ENCODE measurements at places on chromosomes 5 and 9. TPM values are rescaled to one million over a fixed set of nuclear protein-coding genes. Genes with fewer than 3 reads are reported as not detected.

NR5A1 gene
- total RNA-seq, result not detected

ZDHHC11 gene
- total RNA-seq, result 10.8 TPM

ARID3C gene
- not detected for total RNA-seq

PKD2L2 gene
- total RNA-seq, result not detected

ADGRV1 gene
- 1.4 TPM for total RNA-seq

PCDHGC5 gene
- total RNA-seq, result 1.4 TPM

SARDH gene
- 0.63 TPM for total RNA-seq

C5orf52 gene
- total RNA-seq, result not detected

ASPN gene
- total RNA-seq, result 3.9 TPM

PDCD1LG2 gene
- 2.2 TPM for total RNA-seq

ACTBL2 gene
- not detected for total RNA-seq

GRCh38 chr9:86830356-86830755 is 117.0 kb downstream of the GAS1 start:
- no peak for DNase-seq

- DNase-seq, result no peak
Measured at GRCh38 chr5:127980843-127981242, 102.7 kb upstream of the SLC12A2 start.

DNA sequence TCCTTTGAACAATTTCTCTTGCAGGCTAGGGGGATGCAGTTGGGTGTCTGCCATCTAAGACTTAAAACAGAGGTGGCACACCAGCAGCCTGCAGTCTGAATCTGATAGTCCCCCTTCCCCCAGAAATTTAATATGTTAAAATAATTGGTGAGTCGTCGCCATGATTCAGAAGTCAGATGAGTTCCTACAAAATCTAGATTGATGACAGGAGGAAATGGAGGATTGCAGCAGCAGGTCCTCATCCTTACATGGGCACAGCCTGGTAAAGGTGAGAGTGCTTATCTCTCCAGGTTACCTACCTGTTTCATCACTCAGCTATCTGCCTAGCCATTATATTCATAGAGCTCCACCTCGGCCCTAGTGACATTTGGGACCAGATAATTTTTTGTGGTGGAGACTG is 112.3 kb downstream of the PCSK1 start:
- no peak for DNase-seq

DNA sequence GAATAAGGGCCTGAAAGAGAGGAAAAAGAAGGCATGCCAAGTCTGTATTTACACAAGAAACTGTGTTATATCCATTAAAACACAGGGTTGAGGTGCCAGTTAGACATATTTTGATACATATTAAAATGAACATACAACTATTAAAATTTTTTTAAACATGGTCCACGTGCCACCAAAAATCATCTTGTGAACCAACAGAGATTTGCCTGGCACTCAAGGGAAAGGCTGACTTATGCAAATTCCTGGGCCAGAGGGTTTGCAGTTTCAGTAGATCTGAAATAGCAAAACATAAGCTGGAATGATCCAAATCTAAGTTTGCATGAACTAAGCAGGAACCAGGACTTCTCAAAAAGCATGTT is 168.7 kb downstream of the SLIT3 start:
- no peak for DNase-seq

DNA sequence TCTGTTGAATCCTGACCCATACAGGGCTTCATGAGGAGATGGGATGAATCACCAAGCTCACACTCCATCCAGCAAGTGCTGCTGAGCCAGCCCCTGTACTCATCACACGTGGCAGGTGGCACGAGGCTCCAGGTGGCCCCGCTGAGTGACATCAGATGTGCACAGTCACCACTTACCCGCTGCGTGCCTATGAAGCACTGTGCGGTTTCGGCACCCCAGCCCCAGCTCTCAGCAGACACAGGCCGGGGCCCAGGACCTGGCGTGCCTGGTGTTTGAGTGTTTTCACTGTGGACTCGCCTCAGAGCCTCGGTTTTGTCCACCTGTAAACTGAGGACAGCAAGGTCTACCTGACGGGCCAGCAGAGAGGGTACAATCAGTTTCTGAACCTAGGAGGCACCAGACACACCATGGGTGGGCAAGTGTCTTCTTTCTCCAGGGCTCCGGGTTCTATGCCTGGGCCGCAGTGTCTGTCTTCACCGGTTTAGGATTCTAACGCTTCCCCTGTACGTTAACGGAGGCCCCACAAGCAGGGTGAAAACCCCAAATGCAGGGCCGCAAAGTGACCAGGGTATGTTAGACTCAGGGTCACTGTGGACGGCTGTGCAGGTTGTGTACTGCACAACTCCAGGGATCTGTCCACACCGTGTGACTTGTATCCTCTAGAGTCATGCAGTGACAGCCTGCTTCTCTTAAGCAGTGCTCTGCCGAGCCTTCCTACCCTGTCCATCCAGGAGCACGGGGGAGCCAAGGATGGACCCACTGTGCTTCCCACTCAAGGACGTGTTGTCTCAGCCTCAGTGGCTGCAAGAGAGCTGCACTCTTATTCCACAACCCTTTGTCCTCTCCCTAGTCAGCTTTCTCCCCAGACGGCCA is 44.3 kb upstream of the COL5A1 start:
- DNase-seq, result peak; percentile 57

- no peak for DNase-seq
Measured at GRCh38 chr9:119252671-119253299, 116.5 kb downstream of the BRINP1 start.

DNA sequence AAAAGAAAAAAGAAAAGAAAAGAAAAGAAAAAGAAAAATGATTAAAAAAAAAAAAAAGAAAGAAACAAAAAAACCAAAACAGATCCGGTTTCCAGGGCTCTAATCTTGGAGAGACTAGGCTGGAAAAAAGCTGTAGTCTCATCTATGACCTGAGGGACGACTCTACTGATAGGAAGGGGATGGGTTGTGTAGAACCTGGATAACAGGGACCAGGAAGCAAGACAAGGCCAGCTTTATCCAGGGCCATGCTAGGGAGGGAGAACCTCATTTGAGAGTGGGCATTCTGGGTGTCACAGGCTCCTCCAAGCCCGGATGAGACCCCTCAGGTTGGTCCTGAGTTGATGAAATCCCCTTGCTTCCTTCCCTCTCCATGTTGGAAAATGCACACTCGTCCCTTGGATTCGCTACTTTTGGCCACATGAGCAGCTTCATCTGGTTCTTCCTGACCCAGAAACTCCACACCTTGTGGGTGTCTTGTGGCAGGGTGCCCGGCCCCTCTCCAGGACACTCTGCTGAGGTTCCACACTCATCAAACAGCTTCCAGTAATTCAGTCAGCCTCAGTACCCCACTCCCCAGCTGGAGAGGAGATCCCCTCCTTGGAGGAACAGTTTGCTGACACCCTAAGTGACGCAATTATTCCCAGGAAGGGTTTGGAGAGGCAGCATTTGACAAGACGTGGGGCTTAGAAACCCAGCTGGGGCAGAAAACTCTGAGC is 71.1 kb upstream of the LHFPL2 start:
- DNase-seq, result no peak

- no peak for DNase-seq
Measured at GRCh38 chr5:88487066-88487465, 218.4 kb upstream of the TMEM161B start.

- DNase-seq, result no peak
Measured at GRCh38 chr5:132380741-132381140, 11.2 kb downstream of the SLC22A5 start.

DNA sequence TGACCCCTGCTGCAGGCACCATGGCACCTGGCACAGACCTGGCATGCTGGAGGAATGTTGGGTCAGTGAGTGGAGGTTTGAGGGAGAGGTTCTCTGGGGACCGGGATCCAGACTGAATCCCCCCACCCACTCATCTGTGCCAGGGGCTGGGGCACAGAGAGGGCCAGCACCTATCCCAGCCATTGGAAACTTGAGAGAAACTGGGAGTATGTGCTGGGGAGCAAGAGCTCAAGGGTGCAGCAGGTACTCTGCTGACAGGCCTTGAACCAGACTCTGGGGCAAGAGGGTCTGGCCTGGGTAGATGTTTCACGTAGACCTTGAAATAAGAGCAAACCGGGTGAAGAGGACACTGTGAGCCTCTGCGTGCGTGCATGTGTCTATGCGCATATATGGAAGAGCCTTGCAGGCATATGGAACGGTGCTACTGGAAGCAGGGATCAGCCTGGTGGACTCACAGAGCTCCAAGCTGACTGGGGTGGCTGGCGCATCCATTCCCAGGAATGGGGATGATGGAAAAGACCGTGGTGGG is 8.8 kb downstream of the FGF18 start:
- DNase-seq, result no peak

DNA sequence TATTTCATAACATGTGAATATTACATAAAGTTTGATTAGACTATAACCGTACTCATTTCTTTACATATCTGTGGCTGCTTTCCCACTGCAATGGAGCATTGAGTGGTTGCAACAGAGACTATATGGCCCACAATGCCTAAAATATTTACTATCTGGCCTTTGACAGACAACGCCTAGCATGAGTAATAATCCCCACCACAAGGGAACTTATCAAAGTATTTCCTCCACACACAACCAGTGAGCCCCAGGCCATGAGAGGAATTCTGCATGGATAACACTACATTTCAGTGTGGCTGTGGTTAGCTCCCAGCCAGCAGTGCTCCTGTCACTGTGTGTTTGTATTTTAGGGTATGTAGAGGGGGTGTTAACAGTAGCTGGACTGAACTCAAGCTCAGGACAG is 54.8 kb downstream of the FAM81B start:
- DNase-seq, result no peak

DNA sequence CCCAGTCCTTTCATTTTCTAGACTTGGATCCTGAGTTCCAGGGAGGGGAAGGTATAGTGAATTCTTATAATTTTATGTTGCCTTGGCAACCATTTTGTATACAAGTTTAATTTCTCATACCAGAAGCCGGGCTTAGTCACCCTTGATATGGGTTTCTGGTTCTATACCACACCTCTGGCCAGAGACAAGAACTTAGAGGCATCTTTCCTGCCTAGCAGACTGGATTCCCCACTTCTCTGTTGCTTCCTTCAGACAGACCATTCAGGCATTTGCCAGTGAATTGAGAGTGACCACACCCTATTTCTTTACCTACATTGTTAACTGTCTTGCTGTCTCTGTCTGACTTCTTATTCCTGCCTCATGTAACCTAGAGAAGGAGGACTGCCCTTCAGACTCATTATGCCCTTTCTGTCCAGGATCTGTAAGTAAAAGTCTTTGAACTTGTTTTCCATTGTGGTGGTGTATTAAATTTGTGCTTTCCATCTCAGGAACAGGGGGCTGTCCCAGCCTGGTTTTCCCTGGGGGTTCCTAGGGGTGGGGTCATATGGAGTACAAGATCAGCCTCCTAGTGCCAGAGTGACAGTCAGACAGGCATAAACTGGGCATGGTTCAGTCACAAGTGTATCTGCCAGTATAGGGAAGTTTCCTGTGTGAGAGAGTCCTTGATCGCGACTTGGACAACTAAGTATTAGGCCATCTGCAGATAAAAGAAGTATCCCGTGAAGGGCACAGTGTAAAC is 27.4 kb downstream of the TNFSF8 start:
- DNase-seq, result no peak

Measured in right atrium auricular region (tissue), 2 donors.